ENCODE measurements at places on chromosomes 2 and 18.

- DNase-seq: no peak
These were observed 10.5 kb downstream of the OBSL1 start for GRCh38 chr2:219560893-219561178.

DNA sequence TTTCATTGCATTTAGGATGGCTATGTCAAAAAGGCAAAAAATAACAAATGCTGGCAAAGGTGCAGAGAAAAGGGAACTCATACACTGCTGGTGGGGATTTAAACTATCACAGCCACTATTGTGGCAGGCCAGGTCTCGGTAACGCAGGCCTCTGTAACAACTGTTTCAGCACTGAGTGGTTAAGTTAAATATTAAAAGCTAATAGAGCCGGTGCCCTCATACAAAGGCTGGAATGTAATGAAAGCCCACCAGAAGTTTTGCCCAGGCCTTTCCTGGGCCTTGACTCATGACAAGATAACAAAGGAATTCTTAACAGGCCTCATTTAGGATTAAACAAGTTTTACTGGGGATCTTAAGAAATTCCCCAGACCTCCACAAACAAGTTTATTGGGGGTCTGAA is 10.7 kb downstream of the MERTK start:
- DNase-seq: no peak

DNA sequence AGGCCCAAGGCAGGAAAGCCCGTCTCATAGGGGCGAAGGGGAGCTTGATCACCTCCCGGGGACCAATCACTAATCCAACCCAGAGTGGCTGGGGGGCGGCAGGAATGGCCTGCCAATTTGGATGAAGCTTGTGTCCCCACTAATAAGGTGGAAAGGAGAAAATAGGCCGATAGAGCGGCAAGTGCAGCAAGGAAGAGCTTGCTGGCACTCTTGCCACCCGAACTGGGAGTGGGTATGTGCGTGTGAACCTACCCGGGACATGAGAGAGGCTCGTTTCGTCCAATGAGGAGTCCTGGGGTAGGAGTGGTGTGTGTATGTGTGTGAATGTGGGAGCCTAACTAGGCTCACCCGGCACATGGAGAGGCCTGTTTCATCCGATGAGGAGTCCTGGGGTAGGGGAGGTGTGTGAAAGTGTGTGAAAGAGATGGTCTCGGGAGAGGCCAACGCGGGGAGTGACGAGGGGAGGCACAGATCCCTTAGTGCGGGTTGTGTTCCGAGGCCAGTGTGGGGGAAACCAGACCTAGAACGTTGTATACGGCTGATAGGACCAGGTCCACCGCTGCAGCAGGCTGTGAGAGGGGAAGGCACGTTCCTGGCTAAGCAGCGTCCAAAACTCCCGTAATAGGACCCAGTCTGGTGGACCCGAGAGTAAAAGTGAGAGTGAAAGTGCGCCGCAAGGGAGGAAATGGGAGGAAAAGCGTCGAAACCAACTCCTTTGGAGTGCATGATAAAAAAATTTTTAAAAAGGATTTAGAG is 47.1 kb upstream of the SELENOI start:
- DNase-seq: no peak

DNA sequence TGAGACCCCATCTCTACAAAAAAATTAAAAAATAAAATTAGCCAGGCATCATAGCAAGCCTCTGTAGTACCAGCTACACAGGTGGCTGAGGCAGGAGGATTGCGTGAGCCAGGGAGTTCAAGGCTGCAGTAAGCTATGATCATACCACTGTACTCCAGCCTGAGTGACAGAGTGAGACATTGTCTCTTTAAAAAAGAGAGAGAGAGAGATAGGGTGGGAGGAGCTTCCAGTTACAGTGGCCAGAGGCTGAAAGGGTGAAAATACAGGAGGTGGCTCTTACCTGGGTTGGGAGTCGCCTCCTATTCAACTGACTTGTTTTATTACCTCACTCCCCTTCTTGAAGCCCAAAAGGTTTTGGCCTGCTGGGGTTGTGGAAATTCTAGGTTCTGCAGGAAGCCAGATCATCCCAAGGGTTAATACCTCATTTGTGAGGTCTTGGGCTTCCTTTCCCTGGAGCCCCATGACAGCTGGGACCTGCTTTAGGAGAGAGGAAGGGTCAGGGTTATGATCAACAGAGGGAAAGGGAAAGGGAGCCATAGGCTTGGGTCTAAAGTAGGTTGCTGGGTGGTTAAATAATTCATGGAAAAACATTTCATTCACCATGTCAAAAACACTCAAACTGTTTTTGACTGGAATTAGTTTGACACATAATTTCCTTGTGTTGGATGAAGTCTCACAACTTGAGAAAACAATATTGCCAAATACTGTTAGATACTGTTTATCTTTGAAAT is 17.4 kb downstream of the DYNC2LI1 start:
- no peak for DNase-seq

GRCh38 chr2:130354139-130354428 is 1.8 kb upstream of the PTPN18 start:
- DNase-seq: no peak
